ENCODE measurements at places on chromosomes 11 and 22.

GRCh38 chr22:48806227-48806781 lies 1021.4 kb downstream of the BRD1 start:
- no peak overlapping the region for H3K4me3 ChIP-seq
- DNase-seq: no peak

- no peak overlapping the region for H3K27ac ChIP-seq
- DNase-seq: no peak
- no peak overlapping the region for H3K4me3 ChIP-seq
- H3K36me3 ChIP-seq: no peaks in the 10 kb centered on the region
- no peaks in the 10 kb centered on the region for H3K27me3 ChIP-seq
Measured at GRCh38 chr22:49213731-49214352, 613.8 kb downstream of the BRD1 start.

GRCh38 chr11:25928076-25928475 lies 403.9 kb upstream of the ANO3 start:
- H3K36me3 ChIP-seq: no peaks in the 10 kb centered on the region
- peaks cover 3% of the 10 kb centered on the region for H3K4me1 ChIP-seq
- no peak overlapping the region for H3K4me3 ChIP-seq
- H3K27ac ChIP-seq: no peak overlapping the region
- DNase-seq: no peak

- no peaks in the 10 kb centered on the region for H3K27me3 ChIP-seq
- peaks cover 2% of the 10 kb centered on the region for H3K4me1 ChIP-seq
- H3K27ac ChIP-seq: no peak overlapping the region
- H3K36me3 ChIP-seq: peaks cover 4% of the 10 kb centered on the region
- no peak overlapping the region for H3K4me3 ChIP-seq
Measured at GRCh38 chr22:25364736-25365241, 145.3 kb downstream of the CRYBB2 start.

DNA sequence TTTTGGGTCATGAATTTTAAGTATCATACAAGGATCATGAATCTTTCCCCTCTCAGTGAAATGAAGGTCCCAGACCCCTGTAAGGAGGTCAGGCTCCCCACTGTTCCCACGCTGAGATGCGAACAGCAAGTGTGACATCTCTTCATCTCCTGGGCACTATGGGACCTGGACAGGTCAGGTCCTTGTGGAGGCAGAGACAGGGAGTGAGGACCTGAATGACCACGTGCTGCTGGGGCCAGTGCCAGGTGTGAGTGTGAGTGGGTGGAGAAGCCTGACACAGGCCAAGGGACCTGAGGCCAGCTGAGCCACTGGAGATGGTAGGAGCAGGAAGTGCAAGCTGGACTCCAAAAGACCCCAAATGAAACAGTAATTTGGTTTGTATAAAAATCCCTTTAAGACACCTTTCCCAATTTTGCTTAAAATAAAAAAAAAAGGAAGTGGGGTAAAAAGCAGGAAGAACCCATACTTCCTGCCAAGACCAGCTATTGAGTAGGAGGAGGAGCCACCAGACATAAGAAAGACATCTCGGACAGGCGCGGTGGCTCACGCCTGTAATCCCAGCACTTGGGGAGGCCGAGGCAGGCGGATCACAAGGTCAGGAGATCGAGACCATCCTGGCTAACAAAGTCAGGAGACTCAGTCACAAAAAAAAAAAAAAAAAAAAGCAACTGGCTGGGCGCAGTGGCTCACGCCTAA lies 35.4 kb upstream of the SERPIND1 start:
- H3K4me3 ChIP-seq: no peak overlapping the region
- no peak for DNase-seq

DNA sequence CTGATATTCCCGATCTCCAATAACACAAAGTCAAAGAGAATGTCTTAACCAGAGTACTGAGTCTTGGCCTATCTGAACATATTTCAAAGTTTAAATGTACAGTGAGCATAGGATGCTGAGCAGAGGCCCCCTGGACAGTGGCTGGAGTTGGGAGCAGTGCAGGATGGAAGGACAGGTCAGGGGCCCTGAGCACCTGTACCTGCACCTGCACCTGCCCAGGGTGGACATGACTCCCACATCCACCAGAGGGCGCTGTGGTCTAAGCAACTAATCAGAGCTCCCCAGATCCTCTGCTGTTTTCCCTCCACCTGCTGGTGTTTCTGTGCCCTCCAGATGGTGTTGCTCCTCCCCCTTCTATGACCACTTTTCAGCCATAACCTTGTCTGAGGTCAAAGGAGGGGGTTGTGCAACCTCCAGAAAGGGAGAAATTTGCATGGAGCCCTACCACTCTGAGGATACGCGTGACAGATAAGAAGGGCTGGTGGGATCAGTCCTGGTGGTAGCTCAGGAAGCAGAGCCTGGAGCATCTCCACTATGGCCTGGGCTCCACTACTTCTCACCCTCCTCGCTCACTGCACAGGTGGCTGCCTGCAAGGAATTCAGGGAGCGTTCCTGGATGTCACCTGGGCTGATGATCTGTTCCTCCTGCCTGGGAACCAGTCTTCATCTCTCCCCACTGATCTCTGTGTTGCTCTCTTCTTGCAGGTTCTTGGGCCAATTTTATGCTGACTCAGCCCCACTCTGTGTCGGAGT lies 49.1 kb upstream of the VPREB1 start:
- H3K4me3 ChIP-seq: no peak overlapping the region
- H3K4me1 ChIP-seq: no peaks in the 10 kb centered on the region
- peaks cover 21% of the 10 kb centered on the region for H3K27me3 ChIP-seq
- H3K27ac ChIP-seq: no peak overlapping the region
- H3K36me3 ChIP-seq: no peaks in the 10 kb centered on the region

DNA sequence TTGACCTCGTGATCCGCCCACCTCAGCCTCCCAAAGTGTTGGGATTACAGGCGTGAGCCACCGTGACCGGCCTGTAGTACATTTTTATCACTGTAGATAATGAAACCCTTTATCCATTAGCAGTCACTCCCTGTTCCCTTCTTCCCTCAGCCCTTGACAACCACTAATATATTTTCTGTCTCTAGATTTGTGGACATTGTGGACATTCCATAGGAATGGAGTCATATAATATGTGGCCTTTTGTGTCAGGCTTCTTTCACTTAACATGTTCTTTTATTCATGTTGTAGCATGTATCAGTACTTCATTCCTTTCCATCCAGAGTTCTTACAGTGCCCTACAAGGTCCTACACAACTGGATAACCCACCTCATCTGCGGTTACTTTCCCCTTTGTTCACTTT lies 30.5 kb downstream of the RRM1 start:
- no peak overlapping the region for H3K27ac ChIP-seq
- peaks cover 34% of the 10 kb centered on the region for H3K36me3 ChIP-seq
- no peak for DNase-seq

GRCh38 chr11:34566208-34566551 lies 52.6 kb upstream of the ELF5 start:
- no peak overlapping the region for H3K27ac ChIP-seq
- no peak overlapping the region for H3K4me3 ChIP-seq
- peaks cover 9% of the 10 kb centered on the region for H3K27me3 ChIP-seq
- H3K36me3 ChIP-seq: no peaks in the 10 kb centered on the region

- H3K27ac ChIP-seq: no peak overlapping the region
- no peak for DNase-seq
- H3K27me3 ChIP-seq: no peaks in the 10 kb centered on the region
- H3K4me3 ChIP-seq: no peak overlapping the region
- no peaks in the 10 kb centered on the region for H3K4me1 ChIP-seq
Measured at GRCh38 chr11:14614091-14614622, 29.4 kb upstream of the PDE3B start.

GRCh38 chr11:95505927-95506426 lies 275.0 kb upstream of the SESN3 start:
- no peaks in the 10 kb centered on the region for H3K27me3 ChIP-seq
- peaks cover 2% of the 10 kb centered on the region for H3K4me1 ChIP-seq
- no peaks in the 10 kb centered on the region for H3K36me3 ChIP-seq

GRCh38 chr22:31239771-31240370 lies 27.8 kb downstream of the LIMK2 start:
- H3K27me3 ChIP-seq: no peaks in the 10 kb centered on the region
- H3K27ac ChIP-seq: no peak overlapping the region
- no peak overlapping the region for H3K4me3 ChIP-seq
- no peak for DNase-seq
